ENCODE measurements at places on chromosomes 3 and 15.

GRCh38 chr15:57458356-57458781 lies 82.1 kb downstream of the CGNL1 start:
- DNase-seq: no peak

DNA sequence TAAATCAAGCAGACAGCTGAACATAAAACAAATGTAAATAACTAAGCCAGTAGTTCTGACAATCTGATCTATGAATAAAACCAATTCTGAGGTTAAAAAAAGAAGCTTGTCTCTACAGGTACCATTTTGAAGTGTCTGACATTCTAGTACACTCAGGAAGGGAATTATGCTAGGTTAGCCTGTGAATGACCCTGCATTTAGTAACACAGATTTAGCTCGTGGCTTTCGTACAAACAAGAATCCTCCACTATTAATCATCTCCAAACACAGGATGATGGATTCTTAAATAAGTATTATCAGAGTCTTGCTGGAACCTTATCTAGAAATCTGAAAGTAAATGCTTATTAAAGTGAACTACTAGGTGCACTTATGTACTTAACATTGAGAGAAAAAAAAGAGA lies 1120.1 kb downstream of the ROBO1 start:
- DNase-seq: no peak

DNA sequence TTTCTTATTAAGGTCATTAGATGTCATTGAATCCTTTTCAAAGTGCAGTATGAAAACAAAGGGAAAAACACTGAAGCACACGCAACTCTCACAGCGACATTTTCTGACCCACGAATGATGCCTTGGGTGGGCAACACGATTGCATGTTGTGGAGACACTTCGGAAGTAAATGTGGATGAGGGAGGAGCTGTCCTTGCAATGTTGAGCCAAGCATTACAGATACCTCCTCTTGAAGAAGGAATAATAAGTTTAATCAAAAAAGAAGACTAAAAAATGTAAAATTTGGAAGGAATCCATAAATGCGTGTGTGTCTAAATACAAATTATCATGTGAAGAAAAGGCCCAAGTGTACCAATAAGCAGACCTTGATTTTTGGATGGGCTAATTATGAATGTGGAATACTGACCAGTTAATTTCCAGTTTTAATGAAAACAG lies 16.9 kb downstream of the THBS1 start:
- no peak for DNase-seq

DNA sequence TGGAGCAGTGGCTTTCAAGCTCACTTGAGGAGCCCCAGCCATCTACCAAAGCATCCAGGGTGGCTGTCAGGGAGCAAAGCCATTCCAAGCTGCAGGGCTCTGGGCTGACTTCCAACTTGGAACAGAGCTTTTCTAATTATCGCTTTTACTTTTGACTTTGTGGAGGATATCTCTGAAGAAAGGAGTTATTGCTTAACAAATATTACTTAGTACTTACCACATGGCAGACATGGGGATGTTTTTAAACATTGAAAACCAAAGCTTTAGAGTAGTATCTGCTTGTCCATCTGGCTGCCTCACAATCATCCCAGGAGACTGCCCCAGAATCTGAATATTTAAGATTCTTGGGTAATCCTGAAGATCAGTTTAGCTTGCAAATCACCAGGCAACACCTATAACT lies 8.9 kb downstream of the TAGLN3 start:
- no peak for DNase-seq

DNA sequence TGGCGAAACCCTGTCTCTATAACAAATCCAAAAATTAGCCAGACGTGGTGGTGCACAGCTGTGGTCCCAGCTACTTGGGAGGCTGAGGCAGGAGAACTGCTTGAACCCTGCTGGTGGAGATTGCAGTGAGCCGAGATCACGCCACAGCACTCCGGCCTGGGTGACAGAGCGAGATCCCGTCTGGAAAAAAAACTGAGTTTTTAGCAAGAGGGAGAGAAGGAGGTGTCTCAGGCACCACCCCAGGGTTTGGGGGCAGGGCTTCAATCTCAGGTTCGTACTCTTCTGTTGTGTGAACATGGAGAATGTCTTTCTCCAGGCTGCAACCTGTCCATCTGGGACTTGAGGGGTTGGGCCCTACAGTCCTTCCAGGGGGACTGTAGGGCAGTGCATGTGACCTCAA lies 2.7 kb downstream of the CHRNA3 start:
- no peak for DNase-seq

DNA sequence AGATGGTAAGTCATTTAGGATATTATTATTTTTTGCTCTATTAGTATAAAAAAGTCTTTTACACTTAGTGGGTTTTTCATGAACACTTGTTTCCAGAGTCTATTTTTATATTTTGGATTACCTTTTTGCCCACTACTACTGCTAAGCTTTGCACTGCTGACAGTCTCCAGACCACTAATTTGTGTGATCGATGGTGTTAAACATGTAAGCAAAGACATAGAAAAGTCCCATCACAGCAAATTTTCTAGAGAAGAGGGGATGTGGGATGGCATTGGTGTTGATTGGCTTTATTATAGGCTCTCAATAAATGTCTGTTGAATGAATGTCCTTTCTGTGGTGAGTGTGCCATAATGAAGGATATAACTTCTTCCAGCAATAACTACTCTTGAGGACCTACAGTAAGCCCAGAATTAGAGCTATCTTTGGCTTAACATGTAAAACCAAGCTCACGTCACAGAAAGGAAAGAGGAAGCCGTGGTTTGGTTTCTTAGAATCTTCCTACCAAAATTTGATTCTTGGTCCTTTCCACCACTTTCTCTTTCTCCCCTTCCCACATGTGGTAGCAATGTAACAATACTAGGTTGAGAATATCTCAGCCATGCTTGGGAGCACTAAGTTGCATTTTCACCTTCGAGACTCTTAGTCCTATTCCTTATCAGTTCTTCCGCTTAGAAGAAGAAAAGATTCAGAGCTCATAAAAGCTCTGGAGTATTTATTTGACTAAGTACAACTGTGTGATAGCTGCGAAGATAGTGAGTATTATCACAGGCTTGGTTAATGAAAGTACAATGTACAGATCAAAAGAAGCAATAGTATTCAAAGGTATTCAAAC lies 90.6 kb upstream of the UMPS start:
- no peak for DNase-seq

GRCh38 chr3:50123394-50124051 lies 31.6 kb upstream of the SEMA3F start:
- DNase-seq: no peak

DNA sequence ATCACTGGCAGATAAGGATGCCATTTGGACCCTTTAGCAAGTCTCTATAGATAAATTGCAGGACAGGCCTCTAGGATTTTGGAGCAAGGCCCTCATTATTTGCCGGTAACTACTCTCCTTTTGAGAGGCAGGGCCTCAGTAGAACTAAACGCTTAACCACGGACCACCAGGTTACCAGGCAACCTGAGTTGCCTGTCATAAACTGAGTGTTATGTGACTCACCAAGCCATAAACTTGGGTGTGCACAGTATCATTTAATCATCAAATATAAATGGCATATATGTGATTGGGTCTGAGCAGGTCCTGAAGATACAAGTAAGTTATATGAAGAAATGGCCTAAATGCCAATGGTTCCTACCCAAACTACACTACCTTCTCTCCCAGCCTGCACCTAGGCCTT lies 93.2 kb downstream of the BCHE start:
- no peak for DNase-seq

DNA sequence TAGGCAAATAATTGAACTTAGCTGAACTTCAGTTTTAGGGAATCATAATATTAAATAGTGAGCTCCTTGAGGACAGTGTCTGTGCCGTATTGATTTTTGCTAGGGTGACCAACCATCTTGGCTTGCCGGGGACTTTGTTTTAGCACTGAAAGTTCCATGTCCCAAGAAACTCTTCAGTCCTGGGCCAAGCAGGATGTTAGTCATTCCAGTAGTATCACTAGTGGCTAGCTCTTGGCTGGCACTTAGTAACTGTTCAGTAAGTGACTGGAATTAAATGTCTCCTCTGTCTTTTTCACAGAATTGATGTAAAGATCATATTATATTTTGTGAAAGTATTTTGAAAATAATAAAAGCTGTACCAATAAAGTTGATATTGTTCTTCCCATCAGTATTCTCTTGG lies 42.3 kb downstream of the RSRC1 start:
- DNase-seq: no peak

DNA sequence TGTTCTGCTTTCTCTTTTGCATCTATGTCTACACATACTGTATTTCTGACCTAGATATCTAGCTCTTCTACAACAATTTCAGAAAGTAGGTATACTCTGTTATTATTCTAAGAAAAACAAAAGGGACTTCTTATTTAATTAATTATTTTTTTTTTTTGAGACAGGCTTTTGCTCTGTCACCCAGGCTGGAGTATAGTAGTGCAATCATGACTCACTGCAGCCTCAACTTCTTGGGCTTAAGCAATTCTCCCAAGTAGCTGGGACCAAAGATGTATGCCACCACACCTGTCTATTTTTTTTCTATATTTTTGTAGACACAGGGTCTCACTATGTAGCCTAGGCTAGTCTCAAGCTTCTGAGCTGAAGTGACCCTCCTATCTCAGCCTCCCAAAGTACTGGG lies 130.6 kb downstream of the MBNL1 start:
- DNase-seq: no peak

DNA sequence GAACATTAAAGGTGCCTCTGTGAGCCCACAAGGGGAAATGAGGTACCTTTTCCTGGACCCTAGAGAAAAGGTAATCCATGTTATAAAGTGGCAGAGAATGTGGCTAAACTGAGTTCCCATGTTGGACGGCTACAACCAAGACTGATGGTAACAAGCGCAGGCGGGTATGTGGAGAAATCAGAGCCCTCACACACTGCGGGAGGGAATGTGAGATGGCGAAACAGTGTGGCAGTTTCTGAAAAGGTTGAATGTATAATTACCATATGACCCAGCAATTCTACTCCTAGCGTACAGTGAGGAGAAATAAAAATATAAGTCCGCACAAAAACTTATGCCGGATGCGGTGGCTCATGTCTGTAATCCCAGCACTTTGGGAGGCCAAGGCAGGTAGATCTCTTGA lies 24.1 kb upstream of the SHISA5 start:
- DNase-seq: no peak

- no peak for DNase-seq
Measured at GRCh38 chr3:129312671-129313414, 34.2 kb downstream of the HMCES start.

- no peak for DNase-seq
Measured at GRCh38 chr3:89808680-89809197, 701.3 kb downstream of the EPHA3 start.

DNA sequence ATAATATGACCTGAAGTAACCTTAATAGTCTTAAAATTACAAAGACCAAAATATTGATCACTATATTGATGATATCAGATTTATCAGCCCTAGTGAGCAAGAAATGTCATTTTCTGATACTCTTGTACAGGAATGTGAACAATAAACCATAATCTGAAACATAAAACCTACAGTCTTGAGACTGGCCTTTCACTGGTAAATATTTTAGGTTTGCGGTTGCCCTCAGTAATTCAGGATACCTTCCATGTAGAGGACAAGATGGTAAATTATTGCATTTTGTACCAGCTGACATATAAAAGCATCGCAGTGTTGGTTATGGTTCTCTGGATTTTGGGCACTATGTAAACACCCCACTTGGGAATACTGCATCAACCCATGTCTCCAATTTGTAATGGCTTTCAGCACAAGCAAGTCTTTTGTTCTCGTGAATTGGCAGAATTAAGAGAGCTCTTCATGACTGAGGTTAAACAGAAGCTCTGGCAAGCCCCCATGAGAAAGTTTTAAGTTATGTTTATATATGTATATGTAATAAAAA lies 128.5 kb downstream of the LMLN start:
- DNase-seq: no peak

DNA sequence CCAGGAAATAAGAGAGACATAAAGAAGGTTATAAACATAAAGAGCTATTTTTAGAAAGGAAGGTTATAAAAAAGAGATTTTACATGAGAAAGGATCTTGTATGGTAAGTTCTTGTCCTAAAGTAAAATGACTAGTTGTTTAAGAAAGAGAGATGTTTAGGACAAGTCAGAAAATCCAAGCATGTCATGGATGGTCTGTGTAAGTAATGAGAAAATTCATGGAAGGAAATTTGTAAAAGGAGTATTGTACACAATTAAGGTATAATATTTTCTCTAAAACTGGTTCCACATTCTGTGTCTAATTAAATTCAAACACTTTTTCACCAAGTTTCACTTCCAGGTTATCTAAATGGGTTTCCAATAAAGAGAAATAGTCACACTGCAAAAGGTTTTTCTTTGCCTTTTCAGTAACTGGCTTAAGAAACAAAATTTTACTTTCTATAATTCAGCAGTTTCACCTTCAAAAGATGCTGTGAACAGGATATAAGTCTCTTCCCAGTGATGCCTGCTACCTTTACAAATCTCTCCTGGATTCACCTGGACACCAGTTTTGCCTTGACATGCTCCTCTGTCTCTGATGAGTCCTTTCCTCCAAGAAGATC lies 455.7 kb downstream of the ZIC1 start:
- no peak for DNase-seq

GRCh38 chr3:195796795-195797194 lies 14.9 kb downstream of the MUC4 start:
- DNase-seq: no peak

DNA sequence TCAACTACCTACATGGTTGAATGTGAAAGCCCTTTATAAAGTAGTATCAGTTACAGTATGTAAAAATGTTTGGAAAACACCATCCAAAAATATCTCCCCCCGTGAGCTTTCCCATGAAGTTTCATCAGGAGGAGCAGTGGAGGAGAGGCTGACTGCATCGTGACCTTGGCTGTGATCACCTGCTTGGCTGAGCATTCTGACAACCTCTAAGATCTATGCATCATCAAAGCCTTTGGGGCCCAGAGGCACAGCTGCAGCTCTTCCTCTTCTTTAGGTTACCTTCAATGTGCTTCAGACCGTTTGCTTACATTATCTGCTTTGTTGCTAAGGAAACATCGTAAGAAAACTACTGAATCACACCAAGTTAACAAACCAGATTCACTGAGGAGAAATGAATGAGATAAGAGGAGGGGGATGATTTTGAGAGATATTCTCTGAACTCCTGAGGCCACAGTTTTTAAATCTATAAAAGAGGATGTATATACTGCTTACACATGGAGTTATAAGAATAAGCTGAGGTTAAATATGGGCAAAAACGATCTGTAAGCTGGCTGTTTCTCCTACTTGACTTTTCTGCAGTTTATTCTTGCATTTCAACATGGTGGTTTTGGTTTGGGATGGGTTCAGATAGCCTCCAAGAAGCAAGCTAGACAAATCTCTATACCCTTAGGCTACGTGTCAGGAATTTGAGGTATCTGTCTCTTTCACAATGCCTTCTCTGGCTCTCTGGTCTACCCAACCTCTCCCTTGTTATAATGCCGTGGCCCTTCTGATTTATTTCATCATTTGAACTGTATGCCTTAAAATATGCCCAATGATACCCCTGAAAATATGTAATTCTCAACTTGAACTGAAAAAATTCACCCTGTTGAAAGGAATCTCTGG lies 4.0 kb downstream of the GCSAM start:
- DNase-seq: peak; percentile 46

GRCh38 chr3:88816445-88816844 lies 291.0 kb upstream of the EPHA3 start:
- no peak for DNase-seq

Measured in T-helper 17 cell (primary cell).